ENCODE measurements at places on chromosomes 3 and 15.

DNA sequence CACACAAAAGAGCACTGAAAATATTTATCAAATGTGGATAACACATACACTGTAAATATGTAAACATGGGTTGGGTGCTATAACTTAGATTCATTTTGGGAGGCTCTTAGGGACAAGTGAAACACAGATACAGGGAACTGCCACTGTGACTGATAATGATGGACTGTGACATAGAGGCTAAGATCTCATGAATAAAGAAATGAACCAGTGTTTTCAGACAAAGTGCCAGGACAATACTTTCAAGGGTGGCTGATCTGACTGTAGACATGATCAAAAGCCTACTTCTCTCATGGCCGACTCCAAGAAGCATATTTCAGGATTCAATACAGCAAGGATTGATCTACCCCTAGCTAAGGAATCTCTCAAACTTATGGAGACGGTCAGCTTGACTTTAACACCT lies 353.8 kb downstream of the FGF12 start:
- DNase-seq: no peak

GRCh38 chr15:35557544-35557943 lies 11.6 kb upstream of the DPH6 start:
- no peak for DNase-seq

DNA sequence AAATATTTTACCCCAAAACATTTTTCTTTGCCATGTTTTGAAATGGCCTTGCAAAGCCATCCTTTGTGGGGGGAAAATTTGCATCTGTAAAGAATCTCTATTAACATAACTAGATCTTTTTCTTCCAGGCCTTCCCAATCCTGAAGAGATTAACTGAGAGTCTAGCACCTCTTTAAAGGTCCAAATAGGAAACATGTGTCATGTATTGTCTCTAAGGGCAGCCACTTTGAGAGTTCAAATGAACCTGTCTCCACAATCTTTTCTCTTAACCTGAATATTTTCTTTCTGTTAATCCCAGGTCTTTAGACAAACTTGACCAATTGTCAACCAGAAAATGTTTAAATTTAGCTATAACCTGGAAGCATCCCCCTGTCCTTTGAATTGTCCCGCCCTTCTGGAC lies 236.6 kb upstream of the PROK2 start:
- no peak for DNase-seq

- DNase-seq: no peak
These were observed 32.5 kb downstream of the PLXNA1 start for GRCh38 chr3:127015282-127016042.

- no peak for DNase-seq
These were observed 121.2 kb downstream of the TLE3 start for GRCh38 chr15:69976366-69976994.

GRCh38 chr15:86591158-86591557 lies 511.5 kb downstream of the AGBL1 start:
- DNase-seq: no peak

Measured in left ventricle myocardium inferior (tissue), 1 donor.